ENCODE measurements at places on chromosomes 4 and X. TPM values are rescaled to one million over a fixed set of nuclear protein-coding genes. Genes with fewer than 3 reads are reported as not detected.

Gene RBMX
- total RNA-seq = 245 TPM

Gene MAOB
- total RNA-seq = not detected

Gene XAGE1A
- total RNA-seq = not detected

Gene MTTP
- 0.25 TPM for total RNA-seq

Gene BRCC3
- 17.4 TPM for total RNA-seq

Gene HTN3
- not detected for total RNA-seq

Gene ZDHHC15
- total RNA-seq = 0.18 TPM

Gene PRDM8
- 7.8 TPM for total RNA-seq

Gene LINC00632
- total RNA-seq = 10.9 TPM

Gene TLL1
- total RNA-seq = 1.5 TPM

Gene CYTL1
- total RNA-seq = 12.5 TPM

Measured in fibroblast of the aortic adventitia (primary cell).